ENCODE measurements at places on chromosomes 7 and 10.

GRCh38 chr7:141409801-141410329, 141.3 kb upstream of the AGK start:
- DNase-seq, result no peak

GRCh38 chr10:73253225-73253555, 746 bp upstream of the MRPS16 start:
- DNase-seq, result no peak

DNA sequence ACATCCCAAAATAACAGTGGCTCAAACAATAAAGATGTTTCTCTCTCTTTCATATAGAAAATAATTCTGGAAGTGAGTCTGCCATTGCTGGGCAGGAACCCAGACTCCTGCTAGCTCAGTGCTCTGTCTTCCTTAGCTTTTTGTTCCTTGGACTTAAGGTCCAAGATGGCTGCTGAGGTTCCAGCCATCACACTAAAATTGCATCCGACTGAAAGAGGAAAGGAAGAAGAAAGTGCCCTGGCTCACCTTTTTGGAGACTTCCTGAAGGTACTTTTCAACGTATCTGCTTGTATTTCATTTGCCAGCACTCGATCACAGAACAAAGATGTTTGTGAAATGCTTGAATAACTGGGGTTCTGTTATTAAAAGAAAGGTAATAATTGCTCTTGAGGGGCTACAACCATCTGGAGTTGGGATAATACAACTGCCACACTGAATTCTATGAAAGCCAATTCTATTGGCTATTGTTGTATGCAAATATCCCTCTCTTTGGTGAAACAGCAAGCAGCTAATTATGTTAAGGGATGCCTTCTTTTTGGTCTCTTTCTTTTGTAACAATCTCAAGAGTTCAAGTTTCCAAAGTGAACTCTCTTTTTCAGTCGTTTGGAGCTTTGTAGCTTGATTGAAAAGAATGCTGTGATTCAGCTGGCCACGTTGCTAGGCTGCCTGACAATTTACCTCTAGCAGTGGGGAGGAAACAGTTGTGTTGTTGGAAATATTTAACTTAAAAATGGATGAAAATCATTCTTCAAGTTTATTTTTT, 83.9 kb downstream of the BAMBI start:
- DNase-seq, result no peak

GRCh38 chr10:6221971-6222751, 19.4 kb downstream of the PFKFB3 start:
- no peak for DNase-seq

GRCh38 chr10:22455068-22455857, 110.0 kb downstream of the SPAG6 start:
- no peak for DNase-seq

DNA sequence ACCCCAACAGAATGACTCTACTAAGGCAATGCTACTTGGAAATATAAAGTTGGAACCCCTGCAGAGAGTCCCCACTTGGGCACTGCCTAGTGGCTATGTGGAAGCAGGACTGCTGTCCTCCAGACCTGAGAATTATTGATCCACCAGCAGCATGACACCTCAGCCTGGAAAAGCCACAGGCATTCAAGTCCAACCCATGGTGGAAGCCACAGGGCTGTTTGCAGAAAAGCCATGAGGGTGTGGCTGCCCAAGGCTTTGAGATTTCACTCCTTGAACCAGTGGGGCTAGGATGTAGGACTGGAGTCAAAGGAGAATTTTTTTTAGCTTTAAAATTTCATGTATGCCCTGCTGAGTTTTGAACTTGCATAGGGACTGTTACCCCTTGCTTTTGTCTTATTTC, 13.6 kb upstream of the GHRHR start:
- no peak for DNase-seq

GRCh38 chr10:132862485-132863420, 76.8 kb upstream of the NKX6-2 start:
- no peak for DNase-seq
